ENCODE measurements at places on chromosomes 6 and 20. TPM values are rescaled to one million over a fixed set of nuclear protein-coding genes. Genes with fewer than 3 reads are reported as not detected.
A peak's percentile ranks its signal among the peaks of the same experiment; 100 is the strongest.

DNA sequence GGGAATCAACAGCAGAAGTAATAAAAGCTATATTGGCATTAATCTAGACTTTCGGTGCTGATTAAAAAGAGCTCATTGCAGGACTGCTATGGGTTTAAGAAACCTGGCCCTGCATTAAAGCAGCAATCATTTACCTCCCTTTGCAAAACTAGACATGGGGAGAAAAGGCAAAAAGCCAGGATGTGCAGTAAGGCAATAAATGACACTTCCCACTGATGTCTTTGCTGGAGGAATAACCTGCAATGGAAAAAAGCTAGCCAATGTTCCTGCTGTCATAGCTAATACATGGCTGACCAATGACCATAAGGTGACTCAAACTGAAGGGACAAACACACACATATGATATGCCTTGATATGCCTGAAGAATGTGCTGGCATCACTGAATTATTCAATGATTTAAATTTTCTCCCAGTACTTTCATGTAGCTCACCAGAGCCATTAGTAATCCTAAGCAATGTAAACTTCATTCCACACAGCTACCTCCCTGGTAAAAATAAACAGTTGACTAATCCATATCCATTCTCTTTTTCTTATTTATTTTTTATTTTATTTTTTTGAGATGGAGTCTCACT lies 8.7 kb downstream of the DNAAF9 start:
- peaks cover 2% of the 10 kb centered on the region for H3K4me1 ChIP-seq
- no peak overlapping the region for H3K4me3 ChIP-seq
- H3K27me3 ChIP-seq: no peaks in the 10 kb centered on the region
- no peaks in the 10 kb centered on the region for H3K36me3 ChIP-seq
- no peak overlapping the region for H3K27ac ChIP-seq

- H3K36me3 ChIP-seq: no peaks in the 10 kb centered on the region
- DNase-seq: no peak
- no peak overlapping the region for H3K4me3 ChIP-seq
- no peaks in the 10 kb centered on the region for H3K27me3 ChIP-seq
- H3K4me1 ChIP-seq: no peaks in the 10 kb centered on the region
Observed at GRCh38 chr20:1858871-1859270, 36.3 kb upstream of the SIRPA start.

DNA sequence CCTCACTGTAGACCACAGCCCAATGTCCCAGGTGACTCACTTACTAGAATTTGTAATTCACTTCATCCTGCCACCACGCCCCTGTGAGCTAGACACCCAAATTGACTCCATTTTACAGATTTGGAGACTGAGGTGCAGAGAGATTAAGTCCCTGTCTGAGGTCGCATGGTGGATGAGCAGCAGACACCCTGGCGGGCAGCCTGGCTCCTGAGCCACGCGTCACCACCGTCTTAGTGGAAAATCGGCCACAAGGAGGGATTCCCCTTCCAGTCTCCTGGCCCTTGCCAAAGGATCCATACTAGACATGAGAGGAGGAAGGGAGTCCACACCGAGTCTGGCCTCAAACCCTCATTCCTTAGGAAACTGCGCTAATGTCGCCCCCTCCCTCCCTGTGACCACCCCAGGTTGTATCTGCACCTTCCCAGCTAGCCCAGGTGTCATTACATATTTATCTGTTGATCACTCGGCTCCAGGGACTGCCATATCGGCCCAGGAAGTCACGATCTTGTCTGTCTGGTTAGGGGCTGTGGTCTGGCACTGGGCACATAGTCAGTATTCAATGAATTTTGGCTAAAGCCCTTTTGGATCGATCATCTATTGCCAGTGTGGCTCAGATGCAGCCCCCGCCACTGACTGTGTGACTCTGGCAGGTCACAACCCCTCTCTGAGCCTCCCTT lies 25.7 kb upstream of the PTGIS start:
- H3K27me3 ChIP-seq: no peaks in the 10 kb centered on the region
- H3K36me3 ChIP-seq: no peaks in the 10 kb centered on the region
- DNase-seq: no peak
- peak overlapping the region; percentile 97 for H3K27ac ChIP-seq
- no peak overlapping the region for H3K4me3 ChIP-seq

- DNase-seq: peak; percentile 67
- H3K36me3 ChIP-seq: no peaks in the 10 kb centered on the region
- no peak overlapping the region for H3K4me3 ChIP-seq
- H3K27me3 ChIP-seq: no peaks in the 10 kb centered on the region
- peaks cover 34% of the 10 kb centered on the region for H3K4me1 ChIP-seq
- peak overlapping the region; percentile 67 for H3K27ac ChIP-seq
Observed at GRCh38 chr20:49447946-49448809, 34.3 kb downstream of the KCNB1 start.

- H3K27me3 ChIP-seq: no peaks in the 10 kb centered on the region
- H3K4me1 ChIP-seq: peaks cover 4% of the 10 kb centered on the region
- DNase-seq: no peak
Observed at GRCh38 chr20:50085481-50086365, 27.2 kb downstream of the UBE2V1 start.

DNA sequence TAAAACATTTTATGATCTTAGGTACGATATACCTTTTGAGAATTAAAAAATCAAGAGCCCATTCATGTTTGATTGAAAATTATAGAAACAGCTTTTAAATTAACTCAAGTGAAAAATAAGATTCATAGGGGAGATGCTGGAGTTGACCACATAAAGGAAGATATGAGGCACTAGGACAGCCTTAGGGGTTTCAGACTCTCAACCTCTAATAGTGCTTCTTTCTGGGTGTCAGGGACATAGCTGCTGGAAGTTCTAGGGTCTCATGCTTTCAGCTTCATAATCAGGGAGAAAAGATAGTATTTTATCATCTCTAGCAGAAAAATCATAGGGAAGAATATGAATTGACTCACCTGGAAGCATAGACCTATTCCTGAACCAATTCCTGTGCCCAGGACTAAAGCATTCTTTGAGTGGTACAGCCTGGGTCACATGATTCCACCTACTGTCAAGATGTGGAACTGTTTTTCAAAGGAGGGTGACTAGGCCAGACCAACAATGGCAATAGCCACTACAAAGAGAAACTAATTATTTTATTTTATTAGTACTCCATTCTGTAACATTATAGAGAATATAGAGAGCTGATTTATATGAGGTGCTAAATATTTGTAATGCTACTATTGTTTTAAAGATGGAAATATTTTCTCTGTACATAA lies 27.8 kb upstream of the CENPW start:
- H3K4me3 ChIP-seq: no peak overlapping the region
- no peak overlapping the region for H3K27ac ChIP-seq
- DNase-seq: no peak
- H3K36me3 ChIP-seq: no peaks in the 10 kb centered on the region
- H3K4me1 ChIP-seq: no peaks in the 10 kb centered on the region

- H3K4me3 ChIP-seq: no peak overlapping the region
- H3K36me3 ChIP-seq: no peaks in the 10 kb centered on the region
- no peaks in the 10 kb centered on the region for H3K4me1 ChIP-seq
- DNase-seq: no peak
Observed at GRCh38 chr6:7451326-7451725, 61.7 kb downstream of the RIOK1 start.

- H3K36me3 ChIP-seq: peaks cover 72% of the 10 kb centered on the region
- no peaks in the 10 kb centered on the region for H3K27me3 ChIP-seq
- no peak for DNase-seq
- H3K4me1 ChIP-seq: no peaks in the 10 kb centered on the region
- no peak overlapping the region for H3K27ac ChIP-seq
Observed at GRCh38 chr6:37480951-37481534, 18.6 kb downstream of the CCDC167 start.

DNA sequence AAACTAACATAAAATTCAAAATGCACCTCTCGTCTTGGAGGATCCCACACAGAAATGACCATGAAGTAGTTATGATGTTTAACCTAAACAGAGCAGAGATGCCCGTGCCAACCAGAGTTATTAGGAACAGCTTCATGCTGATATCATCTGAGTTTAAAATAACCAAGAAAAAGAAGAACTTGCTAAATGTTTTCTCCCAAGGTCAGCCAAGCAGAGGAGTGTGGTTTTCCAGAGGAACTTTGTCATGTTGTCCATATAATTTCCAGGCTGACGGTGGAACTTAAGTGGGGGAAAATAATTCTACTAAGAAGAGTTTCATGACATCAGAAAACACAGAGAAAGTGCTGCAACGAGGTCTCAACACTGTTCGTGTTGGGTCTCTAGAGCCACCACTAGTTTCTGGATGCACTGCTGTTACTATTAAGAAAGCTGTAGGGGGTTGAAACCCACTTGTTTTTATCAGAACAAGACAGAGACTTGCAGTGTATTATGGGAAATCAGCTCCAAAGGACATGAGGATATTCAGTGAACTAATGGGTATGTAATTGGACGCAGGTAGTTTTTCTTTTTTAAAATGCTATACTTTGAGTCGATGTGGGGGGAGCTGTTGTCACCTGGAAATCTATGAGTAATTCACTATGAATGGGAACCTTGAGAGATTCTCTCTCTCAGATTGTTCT lies 5.2 kb downstream of the AGPAT4 start:
- no peak overlapping the region for H3K4me3 ChIP-seq
- no peaks in the 10 kb centered on the region for H3K27me3 ChIP-seq
- no peaks in the 10 kb centered on the region for H3K36me3 ChIP-seq
- DNase-seq: no peak

DNA sequence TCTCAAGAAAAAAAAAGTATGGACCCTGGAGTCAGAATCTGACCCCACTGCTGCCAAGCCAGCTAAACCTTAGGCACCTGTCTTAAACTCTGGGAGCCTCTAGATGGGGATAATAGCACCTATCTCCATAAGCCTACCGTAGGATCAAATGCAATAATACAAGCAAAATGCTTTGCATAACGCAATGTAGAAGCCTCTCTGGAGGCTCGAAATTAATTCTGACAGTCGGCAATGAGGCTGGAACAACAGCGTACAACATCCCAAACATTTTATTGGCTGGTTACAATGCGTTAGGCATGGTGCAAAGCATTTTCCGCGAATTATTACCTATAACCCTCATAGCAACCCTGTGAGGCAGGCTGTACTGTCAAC lies 521 bp downstream of the CDK5RAP1 start:
- H3K4me3 ChIP-seq: peak overlapping the region; percentile 94
- peak overlapping the region; percentile 56 for H3K27ac ChIP-seq
- DNase-seq: no peak
- no peaks in the 10 kb centered on the region for H3K27me3 ChIP-seq

DNA sequence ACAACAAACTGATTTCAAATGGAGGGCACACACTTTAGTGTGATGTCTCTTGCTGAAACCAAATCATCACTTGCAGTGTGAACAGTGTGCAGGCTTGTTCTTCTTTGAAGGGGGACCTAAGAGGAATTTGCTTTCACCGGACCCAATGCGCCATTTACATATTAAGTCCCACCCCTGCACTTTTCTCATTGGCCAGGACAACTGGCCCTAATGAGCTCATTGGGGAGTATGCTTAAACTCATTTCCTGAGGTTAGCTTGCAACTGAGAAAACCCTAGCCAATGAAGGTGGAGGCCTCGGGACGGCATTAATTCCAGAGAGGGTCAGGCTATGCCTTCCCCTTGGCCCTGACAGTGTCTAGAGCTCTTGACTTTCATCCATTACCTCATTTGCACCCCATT lies 58.7 kb downstream of the VEGFA start:
- H3K36me3 ChIP-seq: no peaks in the 10 kb centered on the region
- H3K4me3 ChIP-seq: no peak overlapping the region
- no peaks in the 10 kb centered on the region for H3K27me3 ChIP-seq
- DNase-seq: no peak
- H3K27ac ChIP-seq: no peak overlapping the region

DNA sequence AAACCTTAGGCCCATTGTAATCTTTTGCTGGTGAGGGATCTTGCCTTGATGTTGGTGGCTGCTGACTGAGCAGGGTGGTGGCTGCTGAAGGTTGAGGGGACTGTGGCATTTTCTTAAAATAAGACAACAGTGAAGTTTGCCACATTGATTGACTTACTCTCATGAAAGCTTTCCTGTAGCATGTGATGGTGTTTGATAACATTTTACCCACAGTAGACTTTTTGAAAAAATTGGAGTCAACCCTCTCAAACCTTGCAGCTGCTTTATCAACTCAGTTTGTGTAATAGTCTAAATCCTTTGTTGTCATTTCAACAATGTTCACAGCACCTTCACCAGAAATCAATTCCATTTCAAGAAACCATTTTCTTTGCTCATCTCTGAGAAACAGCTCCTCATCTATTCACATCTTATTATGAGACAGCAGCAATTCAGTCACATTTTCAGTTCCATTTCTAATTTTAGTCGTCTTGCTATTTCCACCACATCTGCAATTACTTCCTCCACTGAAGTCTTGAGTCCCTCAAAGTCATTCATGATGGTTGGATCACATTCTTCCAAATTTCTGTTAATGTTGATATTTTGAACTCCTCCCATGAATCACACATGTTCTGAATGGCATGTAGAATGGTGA lies 37.2 kb downstream of the CST9L start:
- no peak for DNase-seq
- H3K36me3 ChIP-seq: no peaks in the 10 kb centered on the region
- H3K27ac ChIP-seq: no peak overlapping the region

The TOP1 gene
- total RNA-seq: 9.4 TPM

The CFB gene
- total RNA-seq: 132 TPM

GRCh38 chr20:32344835-32345506 lies 13.2 kb upstream of the ASXL1 start:
- H3K36me3 ChIP-seq: no peaks in the 10 kb centered on the region
- DNase-seq: no peak
- H3K4me3 ChIP-seq: no peak overlapping the region
- no peaks in the 10 kb centered on the region for H3K4me1 ChIP-seq
- no peak overlapping the region for H3K27ac ChIP-seq
- no peaks in the 10 kb centered on the region for H3K27me3 ChIP-seq

DNA sequence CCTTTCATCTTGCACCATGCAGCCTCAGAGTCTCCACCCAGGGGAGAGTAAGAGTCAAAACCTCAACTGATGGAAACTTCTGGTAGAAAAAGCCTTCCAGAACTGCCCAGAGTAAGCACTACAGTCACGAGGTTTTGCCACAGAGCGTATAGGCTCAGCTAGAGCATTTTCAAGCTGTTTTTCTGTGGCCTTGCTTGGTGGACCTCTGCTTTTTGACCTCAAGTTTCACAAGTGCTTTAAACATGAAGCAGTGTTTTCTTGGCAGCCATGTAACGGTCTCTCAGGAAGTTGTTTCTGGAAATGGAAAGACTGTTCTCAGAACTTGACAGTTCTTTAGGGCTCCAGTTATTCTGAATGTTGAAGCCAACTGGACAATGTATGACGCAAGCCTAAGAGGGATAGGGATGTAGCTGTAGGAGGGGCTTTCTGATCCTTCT lies 146.5 kb downstream of the ZDHHC14 start:
- H3K27me3 ChIP-seq: no peaks in the 10 kb centered on the region
- H3K27ac ChIP-seq: peak overlapping the region; percentile 52
- H3K4me1 ChIP-seq: peaks cover 11% of the 10 kb centered on the region
- DNase-seq: no peak
- H3K36me3 ChIP-seq: no peaks in the 10 kb centered on the region

DNA sequence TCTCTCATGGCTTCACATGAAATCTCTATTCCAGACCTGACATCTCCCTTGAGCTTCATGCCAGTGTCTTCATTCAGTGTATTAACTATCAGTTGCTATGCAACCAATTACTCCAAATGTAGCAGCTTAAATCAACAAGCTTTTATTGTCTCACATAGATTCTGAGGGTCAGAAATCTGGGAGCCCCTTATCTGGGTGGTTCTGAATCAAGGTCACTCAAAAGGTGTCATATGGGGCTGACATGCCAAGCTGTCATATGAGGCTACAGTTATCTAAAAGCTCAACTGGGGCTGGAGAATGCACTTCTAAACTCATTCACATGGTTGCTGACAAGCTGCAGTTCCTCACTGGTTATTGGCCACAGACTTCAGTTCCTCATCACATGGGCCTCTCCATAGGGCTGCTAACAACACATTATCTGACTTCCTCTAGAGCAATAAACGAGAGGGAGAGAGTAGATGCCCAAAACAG lies 7.3 kb upstream of the CGA start:
- no peak for DNase-seq
- H3K27ac ChIP-seq: no peak overlapping the region
- H3K36me3 ChIP-seq: no peaks in the 10 kb centered on the region

All from ascending aorta (tissue), 2 donors.